ENCODE measurements at places on chromosomes 12 and 14. TPM values are rescaled to one million over a fixed set of nuclear protein-coding genes. Genes with fewer than 3 reads are reported as not detected.
A peak's percentile ranks its signal among the peaks of the same experiment; 100 is the strongest.

DNA sequence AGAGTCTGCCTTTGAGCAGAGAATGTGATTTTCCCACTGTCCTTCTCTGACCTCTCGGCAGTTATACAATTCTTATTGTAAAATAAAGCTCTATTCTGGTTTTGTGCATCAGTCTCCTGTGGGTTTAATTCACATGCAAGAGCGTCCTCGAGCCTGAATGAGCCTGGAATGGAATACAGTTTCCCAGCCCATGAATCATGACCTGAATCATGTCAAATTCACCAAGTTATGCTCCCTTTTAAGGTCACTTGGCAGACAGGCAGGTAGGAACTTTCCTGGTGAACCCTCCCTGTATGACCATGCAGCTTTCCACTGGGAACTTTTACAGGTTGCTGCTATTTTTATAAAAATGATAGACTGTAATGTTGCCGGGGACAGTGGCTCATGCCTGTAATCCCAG, 41.7 kb downstream of the BICD1 start:
- no peak for DNase-seq

DNA sequence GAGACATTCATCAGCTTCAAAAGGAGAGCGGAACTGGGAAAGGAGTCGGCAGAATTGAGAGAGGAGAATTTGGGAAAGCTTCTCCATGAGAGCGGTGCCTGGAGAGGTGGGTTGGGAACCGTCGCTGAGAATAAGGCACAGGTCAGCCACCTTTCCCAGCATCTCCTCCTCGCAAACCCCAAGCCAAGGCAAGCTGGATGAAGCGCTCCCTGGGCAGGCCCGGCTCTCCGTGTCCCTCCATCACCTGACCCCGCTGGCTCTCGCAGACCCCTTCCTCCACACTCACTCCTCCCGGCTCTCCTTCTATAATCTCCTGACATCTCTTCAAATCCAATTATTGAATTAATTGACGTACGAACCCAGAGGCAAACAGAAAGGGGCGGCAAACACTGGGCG, 18.9 kb upstream of the ATP5MC2 start:
- no peak for DNase-seq

DNA sequence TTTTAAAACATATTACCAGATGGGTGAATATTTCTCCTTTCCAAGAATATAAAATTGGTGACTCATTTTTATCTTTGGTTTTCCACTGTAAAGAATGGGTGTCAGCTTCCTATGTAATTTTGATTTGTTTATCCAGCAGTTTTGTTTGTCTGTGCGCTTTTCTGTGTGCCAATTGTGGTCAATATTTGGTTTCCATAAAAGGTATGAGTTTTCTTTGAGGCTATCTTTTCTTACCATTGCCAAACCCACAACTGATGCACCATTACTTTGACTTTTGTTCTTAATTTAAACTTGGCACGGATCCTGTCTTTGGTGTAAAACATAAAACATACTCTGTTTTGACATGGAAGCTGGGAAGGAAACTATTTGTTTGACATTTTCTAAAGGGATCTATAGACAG, 78.8 kb upstream of the NAV3 start:
- DNase-seq = no peak

DNA sequence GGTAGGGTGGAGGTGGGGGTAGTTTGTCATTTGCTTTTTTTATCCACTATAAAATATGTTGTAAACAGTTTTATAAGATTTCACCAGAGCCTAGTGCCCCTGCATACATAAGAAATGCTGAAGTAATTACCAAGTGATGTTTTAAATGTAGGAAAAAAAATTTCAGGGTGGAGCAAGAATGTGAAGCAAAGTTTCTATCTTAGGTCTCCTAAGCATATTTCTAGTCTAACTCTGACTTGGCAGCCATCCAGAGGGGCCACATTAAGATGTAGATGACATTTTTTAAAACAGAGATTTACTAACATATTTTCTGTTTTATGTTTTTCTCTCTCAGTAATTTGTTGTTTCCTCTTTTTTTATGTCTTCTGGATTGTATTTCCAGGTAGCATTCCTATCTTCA, 15.8 kb upstream of the KRAS start:
- no peak for DNase-seq

DNA sequence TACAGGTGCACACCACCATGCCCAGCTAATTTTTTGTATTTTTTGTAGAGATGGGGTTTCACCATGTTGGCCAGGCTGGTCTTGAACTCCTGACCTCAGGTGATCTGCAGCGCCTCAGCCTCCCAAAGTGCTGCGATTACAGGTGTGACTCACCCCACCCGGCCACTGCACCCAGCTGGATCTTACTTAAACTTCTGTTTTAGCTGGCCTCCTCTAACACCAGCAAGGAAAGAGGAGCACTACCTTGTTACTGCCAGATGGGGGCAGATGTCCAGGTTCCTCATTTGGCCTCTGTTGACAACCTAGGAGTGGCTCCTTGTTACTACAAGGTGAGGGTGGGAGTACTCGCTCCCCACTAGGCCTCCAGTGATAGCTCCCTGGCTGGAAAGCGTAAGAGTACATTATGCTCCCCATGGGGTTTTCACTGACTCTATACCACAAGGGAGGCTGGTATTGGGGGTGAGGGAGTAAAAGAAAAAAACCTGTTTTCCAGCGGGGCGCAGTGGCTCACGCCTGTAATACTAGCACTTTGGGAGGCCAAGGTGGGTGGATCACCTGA, 13.2 kb upstream of the ARF6 start:
- peak; percentile 51 for DNase-seq

- DNase-seq = no peak
Observed at GRCh38 chr14:57578801-57579200, 85.1 kb upstream of the CCDC198 start.

DNA sequence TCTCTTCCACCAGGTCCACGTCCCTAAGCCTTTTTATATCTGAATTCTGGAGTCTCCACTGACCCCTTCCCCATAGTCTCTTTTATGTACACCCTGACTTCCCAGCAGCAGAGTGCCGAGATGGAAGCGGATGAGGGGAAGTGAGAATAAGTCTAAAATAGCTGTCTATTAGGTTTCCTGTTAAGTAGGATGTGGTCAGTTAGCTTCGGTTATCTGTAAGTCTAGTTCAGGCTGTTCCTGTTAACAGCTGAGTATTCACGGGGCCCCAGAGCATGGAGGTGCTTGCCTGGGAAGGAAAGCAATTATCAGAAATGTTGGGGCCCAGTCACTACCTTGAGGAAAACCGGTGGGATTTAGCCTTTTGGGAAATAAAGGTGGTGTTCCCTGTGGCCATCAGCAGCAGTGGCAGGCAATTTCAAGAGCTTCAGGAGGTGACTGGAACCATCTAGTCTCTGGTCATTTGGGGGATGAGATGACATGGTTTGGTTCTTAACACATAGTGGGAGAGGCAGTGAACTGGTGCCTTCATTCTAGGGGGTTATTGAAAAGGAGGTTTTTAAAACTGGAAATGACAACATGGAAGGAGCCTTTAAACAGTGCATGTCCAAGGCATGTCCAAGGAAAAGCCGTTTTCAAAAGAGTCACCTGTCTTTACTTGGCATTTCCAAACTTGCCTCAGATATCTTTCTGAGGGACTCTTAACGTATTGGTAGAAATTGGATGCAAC, 21.8 kb downstream of the CHST11 start:
- DNase-seq = no peak

- DNase-seq = no peak
Observed at GRCh38 chr14:101019541-101019940, 116.0 kb upstream of the RTL1 start.

- DNase-seq = no peak
Observed at GRCh38 chr14:68897559-68898155, 81.4 kb downstream of the ACTN1 start.

The ADAMTS20 gene
- 0.21 TPM for total RNA-seq

The LYZ gene
- total RNA-seq = 32.8 TPM

The PTPRR gene
- total RNA-seq = 1.2 TPM

The RNU4-1 gene
- total RNA-seq = under 0.01 TPM

The GALNT8 gene
- 2.1 TPM for total RNA-seq
